ENCODE measurements at places on chromosomes 13 and 19.
A peak's percentile ranks its signal among the peaks of the same experiment; 100 is the strongest.

- DNase-seq, result no peak
Observed at GRCh38 chr19:48060381-48060780, 16.5 kb upstream of the CABP5 start.

GRCh38 chr13:97496511-97496910 is 62.5 kb downstream of the RAP2A start:
- DNase-seq, result no peak

- DNase-seq, result no peak
Observed at GRCh38 chr13:27309967-27310598, 39.5 kb downstream of the RASL11A start.

- DNase-seq, result no peak
Observed at GRCh38 chr13:114065926-114066774, 66.3 kb downstream of the RASA3 start.

GRCh38 chr19:48186541-48186991 is 16.1 kb downstream of the ZSWIM9 start:
- DNase-seq, result no peak

GRCh38 chr13:41133951-41134350 is 1.3 kb upstream of the KBTBD6 start:
- DNase-seq, result no peak

GRCh38 chr13:45402641-45403040 is 15.5 kb downstream of the SLC25A30 start:
- no peak for DNase-seq

- peak; percentile 97 for DNase-seq
Observed at GRCh38 chr19:58572818-58573657, at the start of gene MZF1. TSS of gene MZF1 (minus strand) at chr19:58573335. CDS start at chr19:58571389, 1,946 bp downstream.

GRCh38 chr19:18613589-18614234 is 1.0 kb downstream of the TMEM59L start:
- no peak for DNase-seq

DNA sequence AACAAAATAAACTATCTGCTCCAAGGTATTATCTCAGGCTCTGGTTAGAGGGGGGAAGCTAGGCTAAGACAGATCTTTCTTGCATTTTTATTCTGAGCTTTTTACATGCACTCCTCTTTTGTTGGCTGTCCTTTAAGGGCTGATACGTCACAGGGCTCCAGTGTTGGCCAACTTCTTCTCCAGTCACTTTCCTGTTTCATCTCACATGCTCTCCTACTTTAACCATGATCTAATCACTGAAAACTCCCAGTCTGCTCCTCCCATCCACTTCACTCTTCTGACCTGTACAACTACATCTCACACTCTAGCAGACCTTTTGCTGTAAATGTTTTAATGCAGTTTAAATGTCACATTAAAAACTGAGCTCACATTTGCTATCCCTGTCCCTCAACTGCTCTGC is 510.0 kb upstream of the KLF12 start:
- DNase-seq, result no peak
